Stimulated activated CD8-positive, alpha-beta memory T cell treated with anti-CD3 and anti-CD28 coated beads, Interleukin-4, amount 100 ng/mL, for 1 hour (primary cell): ENCODE measurements at places on chromosomes 6 and 20.

GRCh38 chr20:57389695-57390603 is 1.2 kb upstream of the RBM38 start:
- DNase-seq, result no peak

GRCh38 chr6:53487080-53487479 is 57.8 kb downstream of the GCLC start:
- DNase-seq, result no peak

GRCh38 chr6:5050009-5050408 is 35.1 kb upstream of the PPP1R3G start:
- DNase-seq, result no peak

DNA sequence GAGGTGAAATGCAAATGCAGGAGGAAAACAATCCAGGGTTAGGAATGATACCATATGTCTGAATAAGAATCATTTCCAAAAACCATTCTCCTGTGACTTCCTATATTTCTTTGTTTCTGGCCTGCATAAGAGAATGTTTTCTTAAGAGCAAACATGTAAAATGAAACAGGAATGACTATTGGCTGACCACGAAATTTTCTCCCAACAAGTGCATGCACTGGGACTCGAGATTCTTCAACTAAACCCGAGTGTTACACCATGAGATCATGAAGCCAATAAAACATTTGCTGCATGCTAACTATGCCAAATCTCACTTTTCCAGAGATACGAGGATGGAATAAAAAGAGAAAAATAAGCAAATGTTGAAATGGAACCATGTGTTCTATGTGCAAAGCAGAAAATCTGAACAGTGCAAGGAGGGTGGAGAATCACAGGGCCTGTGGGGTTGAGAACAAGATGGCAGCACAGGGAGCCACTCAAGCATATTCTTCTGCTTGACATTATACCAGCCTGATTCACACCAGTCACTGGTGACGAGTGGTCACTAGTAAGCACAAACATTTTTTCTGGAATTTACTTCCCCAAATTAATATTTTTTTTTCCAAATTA is 212.2 kb upstream of the FOXA2 start:
- no peak for DNase-seq

GRCh38 chr6:116631379-116631990 is 15.2 kb downstream of the RSPH4A start:
- no peak for DNase-seq

- no peak for DNase-seq
Measured at GRCh38 chr6:38572186-38572813, 67.4 kb downstream of the BTBD9 start.

GRCh38 chr6:34447910-34448309 is 18.0 kb upstream of the PACSIN1 start:
- no peak for DNase-seq

GRCh38 chr6:77457720-77458349 is 5.5 kb downstream of the HTR1B start:
- DNase-seq, result no peak

- DNase-seq, result no peak
Measured at GRCh38 chr6:45795678-45796077, 220.0 kb downstream of the CLIC5 start.

DNA sequence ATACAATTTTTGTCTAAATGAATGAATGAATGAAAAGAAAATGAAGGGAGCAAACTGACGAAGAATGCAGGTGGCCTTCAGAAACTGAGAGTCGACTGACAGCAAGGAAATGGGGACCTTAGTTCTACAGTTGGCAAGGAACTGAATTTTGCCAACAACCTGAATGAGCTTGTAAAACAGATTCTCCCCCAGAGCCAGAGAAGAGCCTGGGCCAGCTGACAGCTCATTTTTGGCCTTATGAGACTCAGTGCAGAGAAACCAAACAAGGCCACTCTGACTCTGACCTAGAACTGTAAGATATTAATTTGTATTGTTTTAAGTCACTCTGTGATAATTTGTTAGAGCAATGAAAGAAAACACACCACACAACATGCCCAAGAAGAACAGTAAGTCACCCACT is 21.8 kb downstream of the MAN1A1 start:
- no peak for DNase-seq

- no peak for DNase-seq
Measured at GRCh38 chr20:6588296-6588695, 179.2 kb upstream of the BMP2 start.

GRCh38 chr6:29509239-29509638 is 21.5 kb upstream of the MAS1L start:
- DNase-seq, result no peak

DNA sequence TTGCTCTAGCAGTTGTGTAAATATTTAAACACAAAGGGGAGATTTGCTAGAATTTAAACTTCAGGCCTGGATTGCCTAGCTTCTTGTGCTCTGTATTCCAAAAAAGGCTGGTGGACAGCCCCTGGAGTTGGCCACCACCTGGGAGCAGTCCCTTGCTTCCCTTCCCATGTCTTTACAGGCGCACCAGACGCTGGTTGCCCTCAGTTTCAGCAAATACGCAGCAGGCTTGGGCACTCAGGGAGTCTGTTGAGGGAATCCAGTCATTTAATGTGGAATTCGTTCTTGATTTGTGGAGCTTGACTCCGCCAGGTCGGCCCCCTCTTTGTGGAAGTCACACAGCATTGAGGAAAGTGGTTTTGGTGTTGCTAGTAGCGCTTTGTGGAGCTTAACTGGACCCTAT is 156.8 kb downstream of the DTNBP1 start:
- DNase-seq, result no peak

DNA sequence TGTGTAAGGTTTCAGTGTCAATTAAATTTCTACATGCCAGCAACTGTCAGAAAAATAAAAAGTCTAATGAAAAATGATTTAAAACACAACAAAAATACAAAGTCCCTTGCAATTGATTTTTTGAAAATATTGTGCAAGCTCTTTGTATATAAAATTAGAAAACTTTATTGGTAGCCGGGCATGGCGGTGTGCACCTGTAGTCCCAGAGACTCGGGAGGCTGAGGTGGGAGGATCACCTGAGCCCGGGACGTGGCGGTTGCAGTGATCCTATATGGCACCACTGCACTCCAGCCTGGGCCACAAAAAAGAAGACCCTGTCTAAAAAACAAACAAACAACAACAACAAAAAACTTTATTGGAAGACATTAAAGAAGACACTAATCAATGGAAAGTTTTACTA is 6.0 kb upstream of the OVOL2 start:
- DNase-seq, result no peak

DNA sequence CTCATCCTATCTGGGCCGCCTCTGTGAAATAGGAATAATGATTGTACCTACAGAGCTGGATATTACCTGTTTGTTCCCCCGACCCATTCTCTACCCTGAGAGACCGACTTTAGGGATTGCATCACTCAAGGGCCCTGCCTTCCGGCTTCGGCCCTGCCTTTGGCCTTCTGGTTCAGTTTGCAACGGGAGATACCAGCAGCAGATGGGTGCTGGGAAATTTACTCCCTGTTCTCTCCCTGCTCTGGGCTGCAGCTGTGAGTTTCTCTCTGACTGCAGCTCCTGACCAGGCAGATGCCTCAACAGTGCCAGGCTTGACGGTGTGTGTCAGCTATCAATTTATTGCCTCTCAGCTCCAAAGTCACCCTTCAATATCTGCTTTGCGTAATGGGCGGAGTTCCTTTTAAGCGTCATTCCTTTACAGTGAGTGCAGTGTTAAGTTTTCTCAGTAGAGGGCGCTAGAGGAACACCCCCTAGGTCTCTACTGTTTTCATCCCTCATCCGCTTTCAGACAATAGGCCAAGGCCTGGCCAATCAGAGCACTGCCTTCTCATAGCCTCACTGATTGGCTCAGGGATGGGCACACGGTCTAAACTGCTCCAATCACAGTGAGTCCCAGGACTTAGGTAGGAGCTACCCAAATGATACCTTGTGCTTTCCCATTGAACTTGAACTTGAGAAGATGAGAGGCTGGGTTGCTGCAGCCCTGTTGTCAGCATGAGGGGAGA is 30.0 kb downstream of the KCNG1 start:
- DNase-seq, result no peak

DNA sequence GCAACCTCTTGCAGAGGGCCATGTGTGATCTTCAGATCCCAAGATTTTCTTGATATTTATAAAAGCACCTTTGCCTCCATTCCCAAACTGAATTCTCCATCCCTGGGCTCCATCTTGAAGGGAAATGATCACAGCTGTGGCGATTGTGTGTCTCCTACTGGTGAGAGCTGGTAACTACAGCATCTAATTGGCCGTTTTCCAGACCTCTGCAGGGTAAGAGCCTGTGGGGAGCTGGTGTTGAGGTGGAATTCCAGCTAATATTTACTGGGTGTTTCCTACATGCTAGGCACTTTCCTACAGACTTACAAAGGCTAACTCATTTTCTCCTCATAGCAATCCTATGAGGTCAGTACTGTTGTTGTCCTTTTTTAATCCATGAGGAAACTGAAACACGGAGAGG is 59.2 kb upstream of the FNDC1 start:
- DNase-seq, result no peak

- DNase-seq, result no peak
Measured at GRCh38 chr20:36917943-36918342, 33.6 kb downstream of the SAMHD1 start.

DNA sequence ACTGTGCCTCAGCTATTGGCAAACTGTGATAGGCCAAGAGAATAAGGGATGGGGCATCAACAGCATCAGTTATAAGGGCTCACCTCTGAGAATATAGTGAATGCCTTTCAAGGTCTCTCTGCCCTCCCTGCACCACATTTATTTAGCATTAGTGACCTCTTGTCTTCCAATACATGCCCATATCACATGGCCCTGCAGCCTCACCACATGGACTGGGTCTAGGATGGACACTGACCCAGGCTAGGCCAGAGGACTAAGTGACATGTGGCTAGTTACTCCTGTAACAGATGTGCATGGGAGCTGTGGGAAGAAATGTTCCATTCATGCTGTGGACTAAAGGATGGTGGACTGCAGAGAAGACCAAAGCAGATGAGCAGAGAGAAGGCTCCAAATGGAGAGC is 3.2 kb upstream of the BTN2A2 start:
- DNase-seq, result no peak

DNA sequence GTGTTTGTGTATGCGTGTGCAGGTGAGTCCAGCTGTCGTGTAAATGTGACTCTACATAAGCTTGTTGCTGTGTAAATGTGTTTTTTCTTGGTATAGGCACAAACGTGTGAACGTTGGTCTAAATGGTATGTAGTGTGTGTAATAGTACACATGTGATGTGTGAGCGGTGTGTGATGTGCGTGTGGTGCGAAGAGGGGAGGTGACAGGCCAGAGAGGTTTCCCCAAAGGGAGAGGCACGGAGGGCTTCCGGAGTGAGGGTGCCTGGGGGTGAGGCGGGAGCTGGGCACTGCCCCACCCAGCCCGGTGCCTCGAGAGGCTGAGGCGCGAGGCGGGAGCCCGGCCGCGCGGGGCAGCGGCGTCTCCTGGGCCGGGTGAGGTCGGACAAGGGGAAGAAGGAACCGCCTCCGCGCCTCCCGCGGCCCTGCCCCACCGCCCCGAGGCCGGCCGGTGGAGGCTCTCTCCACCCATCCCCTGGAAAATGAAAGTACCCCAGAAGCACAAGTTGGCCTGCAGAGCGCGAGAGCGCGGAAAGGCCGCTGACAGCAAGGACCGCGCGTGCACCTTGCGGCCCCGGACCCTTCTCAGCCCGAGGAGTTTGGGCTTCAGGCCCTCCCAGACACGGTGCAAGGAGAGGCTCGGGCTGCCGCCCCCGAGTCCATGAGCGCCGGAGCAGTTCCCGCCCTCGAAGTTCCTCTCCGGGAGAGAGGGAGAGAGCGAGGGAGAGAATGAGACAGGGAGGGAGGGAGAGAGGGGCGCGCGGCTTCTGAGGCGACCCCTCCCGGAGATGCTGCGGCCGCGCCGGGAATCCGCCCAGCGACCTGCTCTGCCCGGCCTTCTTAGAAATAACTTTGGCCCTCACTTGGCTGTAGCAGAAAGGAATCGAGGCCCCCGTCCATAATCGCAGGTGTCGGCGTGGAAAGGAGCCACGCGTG is 43.2 kb upstream of the OSTM1 start:
- no peak for DNase-seq
